HFF-Myc (cell line): ENCODE measurements at places on chromosomes 13 and 19.
A peak's percentile ranks its signal among the peaks of the same experiment; 100 is the strongest.

- no peak for DNase-seq
These were observed 200.2 kb downstream of the FOXO1 start for GRCh38 chr13:40466272-40466671.

DNA sequence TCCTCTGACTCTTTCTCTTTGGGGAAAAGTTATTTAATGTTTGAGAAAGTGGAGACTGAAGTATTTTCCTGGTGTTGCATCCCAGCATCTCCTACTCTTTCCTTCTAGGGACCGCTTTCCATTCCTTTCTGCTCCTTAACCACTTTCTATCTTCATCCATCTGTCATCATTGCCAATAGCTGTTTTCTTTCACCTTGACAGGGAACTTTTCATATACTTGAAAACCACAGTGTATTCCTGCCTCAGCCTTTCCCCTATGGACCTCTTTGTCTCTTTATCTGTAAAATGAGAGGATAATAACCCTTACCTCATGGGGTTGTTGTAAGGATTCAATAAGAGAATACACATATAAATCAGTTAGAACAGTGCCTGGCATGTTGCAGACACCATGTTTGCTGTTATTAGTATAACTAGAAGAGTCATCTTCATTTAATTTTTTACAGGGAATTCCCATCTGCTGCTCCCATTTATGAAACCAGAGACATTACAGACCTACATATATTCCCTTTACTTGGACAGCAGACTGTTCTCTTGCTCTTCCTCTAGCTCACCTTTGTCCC, 31.8 kb downstream of the LCP1 start:
- no peak for DNase-seq

- no peak for DNase-seq
These were observed 30.8 kb downstream of the USPL1 start for GRCh38 chr13:30648522-30649012.

DNA sequence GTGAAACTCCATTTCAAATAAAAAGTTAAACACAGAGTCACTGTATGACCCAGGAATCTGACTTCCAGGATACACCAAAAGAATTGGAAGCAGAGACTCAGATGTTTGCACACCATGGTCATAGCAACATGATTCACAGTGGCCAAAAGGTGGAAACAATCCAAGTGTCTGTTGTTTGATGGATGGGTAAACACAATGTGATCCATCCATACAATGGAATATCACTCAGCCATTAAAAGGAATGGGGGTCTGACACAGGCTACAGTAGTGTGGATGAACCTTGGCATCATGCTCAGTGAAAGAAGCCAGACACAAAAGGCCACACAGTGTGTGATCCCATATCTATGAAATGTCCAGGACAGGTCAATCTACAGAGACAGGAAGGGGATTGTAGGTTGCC, 174.3 kb downstream of the PTPRS start:
- DNase-seq, result peak; percentile 26

GRCh38 chr13:106033659-106034058, 501.8 kb downstream of the EFNB2 start:
- no peak for DNase-seq

DNA sequence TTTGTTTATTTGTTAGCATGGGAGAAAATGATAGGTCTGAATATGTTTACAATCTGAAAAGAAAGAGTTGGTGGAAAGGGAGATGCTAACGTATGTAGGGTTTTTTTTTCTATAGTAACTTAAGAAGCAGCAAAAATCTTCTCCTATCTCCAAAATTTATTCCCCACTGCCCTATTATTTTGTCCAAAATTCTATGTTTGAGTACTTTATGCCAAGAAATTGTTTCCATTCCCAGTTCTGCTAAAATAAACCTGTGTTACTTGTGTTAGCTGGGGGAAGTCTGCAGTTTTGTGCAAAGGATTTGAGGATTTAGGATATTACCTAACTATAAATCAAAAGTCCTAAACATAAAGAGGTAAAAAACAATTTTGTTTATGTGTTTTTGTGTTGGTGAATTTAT, 2770.4 kb upstream of the PCDH20 start:
- DNase-seq, result no peak

- DNase-seq, result no peak
These were observed 13.3 kb downstream of the PLIN4 start for GRCh38 chr19:4504891-4505569.

- no peak for DNase-seq
These were observed 277.3 kb downstream of the ATP8A2 start for GRCh38 chr13:25649001-25649633.

GRCh38 chr19:41324921-41325639, 15.1 kb downstream of the CCDC97 start:
- DNase-seq, result no peak

DNA sequence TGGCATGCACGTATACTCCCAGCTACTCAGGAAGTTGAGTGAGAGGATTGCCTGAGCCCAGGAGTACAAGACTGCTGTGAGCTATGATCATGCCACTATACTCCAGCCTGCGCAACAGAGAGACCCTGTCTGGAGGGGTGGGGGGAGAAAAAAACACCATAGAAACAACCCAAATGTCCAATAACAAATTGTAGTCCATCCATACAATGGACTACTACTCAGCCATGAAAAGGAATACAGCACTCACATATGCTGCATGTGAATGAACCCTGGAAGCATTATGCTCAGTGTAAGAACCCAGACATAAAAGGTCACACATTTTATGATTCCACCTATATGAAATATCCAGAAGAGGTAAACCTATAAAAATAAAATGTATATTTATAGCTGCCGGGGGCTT, 42.3 kb downstream of the CD320 start:
- DNase-seq, result no peak

DNA sequence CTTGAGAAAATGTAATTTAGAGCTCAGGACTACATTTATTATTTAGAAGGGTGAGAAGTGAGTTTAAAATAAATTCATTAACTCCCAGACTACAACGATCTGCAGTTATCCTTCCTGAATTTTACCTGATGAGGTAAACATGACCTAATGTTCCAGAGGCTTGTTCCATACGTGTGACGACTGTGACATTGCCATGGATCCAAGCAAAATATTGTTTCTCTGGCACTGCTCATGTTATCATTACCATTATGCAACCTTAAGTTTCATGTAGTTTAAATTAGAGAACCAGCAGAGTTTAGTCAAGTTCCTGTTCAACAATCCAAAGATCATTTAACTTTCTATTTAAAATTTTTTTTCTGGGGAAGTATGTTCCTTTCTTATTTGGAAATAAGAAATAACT, 279.6 kb downstream of the KLF5 start:
- no peak for DNase-seq

GRCh38 chr19:5588441-5588840, 20.7 kb upstream of the TINCR start:
- no peak for DNase-seq

GRCh38 chr13:79998381-79998880, 342.5 kb downstream of the SPRY2 start:
- no peak for DNase-seq

DNA sequence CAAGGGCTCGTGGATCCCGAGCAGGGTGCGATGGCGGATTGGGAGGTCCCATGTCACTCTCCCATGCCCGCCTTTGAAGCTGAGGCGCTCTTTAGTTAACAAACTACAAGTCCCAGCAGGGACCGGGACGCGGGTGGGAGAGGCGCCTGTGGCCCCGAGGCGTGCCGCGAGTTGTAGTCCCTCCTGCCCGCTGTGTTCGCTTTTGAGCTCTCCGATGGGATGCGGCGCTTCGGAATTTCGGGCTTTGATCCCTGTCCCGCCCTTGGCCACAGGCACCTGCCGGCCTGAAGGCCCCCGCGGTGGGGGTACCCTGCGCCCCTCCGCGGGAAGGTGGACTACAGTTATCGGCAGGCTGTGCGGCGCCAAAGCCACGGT, 11.0 kb downstream of the CYTH2 start:
- DNase-seq, result no peak

DNA sequence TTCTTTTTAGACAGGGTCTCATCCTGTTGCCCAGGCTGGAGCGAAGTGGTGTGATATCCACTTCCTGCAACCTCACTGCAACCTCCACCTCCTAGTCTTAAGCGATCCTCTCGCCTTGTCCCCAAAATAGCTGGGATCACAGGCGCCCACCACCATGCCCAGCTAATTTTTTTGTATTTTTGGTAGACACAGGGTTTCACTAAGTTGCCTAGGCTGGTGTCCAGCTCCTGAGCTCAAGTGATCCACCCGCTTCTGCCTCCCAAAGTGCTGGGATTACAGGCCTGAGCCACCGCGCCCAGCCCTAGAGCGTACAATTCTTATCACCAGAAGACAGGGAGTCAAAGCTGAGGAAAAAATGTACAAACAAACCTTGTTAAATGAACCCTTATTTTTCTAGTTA, 4.5 kb upstream of the ELOF1 start:
- no peak for DNase-seq

DNA sequence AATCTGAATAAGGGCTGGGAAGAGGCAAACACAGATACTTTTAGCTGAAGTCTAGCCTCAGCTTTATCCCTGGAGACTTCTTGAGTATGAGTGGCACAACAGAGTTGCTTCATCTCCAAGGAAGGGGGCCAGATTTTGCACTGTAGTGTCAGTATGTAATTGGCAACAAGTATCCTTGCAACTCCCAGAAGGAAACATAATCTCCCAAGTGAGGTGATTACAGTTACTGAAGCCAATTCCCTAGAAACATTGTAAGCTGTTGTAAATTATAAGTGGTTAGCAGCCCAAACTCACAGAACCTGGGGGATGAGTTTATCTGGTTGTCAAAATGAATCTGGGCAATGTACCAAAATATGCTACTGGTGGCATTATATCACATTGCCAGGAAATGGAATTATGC, 2065.7 kb upstream of the PCDH20 start:
- no peak for DNase-seq

DNA sequence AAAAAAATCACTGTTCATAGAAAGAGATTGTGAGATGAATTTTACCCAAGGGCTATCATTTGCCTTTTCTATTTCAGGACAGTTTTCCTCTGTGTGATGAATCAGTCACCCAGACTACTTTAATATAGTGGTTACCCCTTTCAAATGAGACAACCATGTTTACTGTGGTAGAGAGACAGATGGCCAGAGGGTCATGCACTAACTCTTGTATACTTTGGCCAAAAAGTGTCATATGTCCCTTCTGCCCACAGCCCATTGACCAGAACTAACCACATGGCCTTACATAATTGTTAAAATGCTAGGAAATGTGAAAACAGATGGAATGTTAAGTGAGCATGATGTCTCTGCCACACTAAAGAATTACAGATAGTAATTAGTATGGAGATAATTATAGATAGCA, 498.7 kb downstream of the DACH1 start:
- DNase-seq, result no peak

GRCh38 chr19:3145909-3146676, 10.3 kb downstream of the GNA15 start:
- DNase-seq, result no peak

- no peak for DNase-seq
These were observed 278.8 kb downstream of the TSHZ3 start for GRCh38 chr19:31070146-31071065.

DNA sequence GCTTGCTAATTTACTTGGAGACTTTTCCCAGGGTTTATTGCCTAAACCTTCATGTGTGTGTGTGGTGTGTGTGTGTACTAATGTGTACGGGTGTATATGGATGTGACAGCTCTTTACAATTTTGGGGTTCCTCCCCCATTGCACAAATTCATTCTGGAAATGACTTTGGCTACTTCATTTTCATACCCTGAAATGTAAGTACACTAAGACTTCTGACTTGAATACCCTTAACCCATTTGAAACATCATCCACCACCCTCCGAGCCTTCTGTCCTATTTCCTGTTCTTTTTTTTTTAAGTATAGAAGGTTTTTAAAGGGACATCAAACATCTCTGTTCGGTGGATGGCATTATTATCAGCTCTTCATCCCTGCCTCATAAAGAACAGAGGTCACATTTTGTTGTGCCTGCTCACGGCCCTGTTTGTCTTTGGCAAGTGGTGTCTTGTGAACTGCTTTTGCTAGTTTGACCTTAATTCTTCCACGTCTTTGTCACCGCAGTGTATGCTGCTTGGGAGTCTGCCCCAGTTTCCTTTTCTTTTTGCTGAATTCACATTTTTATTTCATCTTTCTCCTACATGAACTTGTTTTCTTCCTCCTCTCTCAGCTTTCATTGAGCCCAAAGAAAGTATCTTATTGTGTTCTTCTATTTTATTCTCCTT, 228.3 kb downstream of the FOXO1 start:
- no peak for DNase-seq

GRCh38 chr13:38301236-38301635, 48.4 kb upstream of the UFM1 start:
- DNase-seq, result no peak

GRCh38 chr19:4588291-4588761, 28.8 kb upstream of the SEMA6B start:
- no peak for DNase-seq

GRCh38 chr13:29664591-29664990, 69.1 kb upstream of the SLC7A1 start:
- DNase-seq, result no peak

DNA sequence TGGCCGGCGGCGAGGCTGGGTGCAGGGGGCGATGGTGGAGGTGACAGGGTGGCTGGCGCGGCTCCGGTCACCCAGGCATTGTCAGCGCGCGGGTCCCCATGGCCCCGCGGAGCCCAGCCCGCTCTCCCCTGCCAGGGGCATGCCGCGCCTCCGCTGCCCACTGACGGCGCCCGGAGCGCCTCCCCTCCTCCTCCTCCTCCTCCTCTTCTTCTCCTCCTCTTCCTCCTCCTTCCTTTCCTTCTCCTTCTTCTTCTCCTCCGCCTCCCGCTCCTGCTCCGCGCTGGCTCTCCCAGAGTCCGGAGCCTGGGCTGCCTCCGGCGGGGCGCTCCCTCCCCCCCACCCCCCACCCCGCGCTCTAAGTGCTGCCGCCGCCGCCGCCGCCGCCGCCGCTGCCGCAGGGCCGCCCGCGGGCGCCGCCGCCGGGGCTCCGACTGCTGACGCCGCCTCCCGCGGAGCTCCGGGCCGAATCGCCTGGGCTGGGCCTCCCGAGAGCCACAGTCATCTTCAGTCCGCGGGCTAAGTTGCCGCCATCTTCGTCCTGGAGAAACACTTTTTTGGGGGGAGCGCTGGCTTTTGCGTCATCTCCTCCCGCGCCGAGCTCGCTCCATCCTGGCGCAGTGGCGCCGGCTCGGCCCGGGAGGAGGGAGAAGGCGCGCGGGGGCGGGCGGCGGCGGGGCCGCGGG, 348.3 kb downstream of the LIG4 start:
- no peak for DNase-seq

DNA sequence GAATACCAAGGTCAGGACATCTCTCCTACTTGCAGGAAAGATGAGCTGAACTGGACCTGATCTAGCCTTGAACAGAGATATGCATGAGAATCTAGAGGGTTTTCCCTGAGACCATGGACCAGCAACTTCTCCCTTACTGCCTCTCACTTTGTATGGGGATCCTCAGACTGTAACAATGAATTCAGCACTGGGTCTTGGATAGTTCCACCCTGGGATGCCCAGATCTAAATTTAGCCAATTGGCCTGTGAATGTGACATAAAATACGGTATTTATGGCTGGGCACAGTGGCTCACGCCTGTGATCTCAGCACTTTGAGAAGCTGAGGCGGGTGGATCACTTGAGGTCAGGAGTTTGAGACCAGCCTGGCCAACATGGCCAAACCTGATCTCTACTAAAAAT, 15.3 kb upstream of the LILRA2 start:
- DNase-seq, result no peak

GRCh38 chr19:52398081-52398441, 412 bp downstream of the ZNF528 start:
- DNase-seq, result no peak
